Esophagus squamous epithelium (tissue), 5 donors: ENCODE measurements at places on chromosomes 4 and X.

- no peak for DNase-seq
Observed at GRCh38 chr4:17197070-17197469, 298.6 kb upstream of the LDB2 start.

DNA sequence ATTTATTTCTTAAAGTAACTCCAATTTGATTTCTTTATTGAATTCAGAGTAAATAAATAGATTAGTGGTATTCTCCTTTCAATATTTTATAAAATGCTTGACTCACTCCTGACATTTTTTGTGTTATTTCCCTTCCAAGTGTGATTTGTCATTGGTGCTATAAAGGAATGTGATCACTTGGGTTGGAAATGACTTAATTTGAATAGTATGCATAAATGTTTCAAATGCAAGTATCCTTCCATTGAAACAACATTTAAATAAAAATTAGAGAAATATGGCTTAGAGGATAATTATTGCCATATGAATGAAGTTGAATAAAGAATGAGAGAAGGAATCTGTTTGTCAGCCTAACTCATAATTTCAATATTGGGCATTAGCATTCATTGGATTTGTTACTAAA is 182.7 kb downstream of the PABPC4L start:
- no peak for DNase-seq

GRCh38 chrX:6244666-6245065 is 16.0 kb upstream of the NLGN4X start:
- DNase-seq, result no peak

- no peak for DNase-seq
Observed at GRCh38 chr4:73687421-73687820, 52.9 kb upstream of the CXCL8 start.

DNA sequence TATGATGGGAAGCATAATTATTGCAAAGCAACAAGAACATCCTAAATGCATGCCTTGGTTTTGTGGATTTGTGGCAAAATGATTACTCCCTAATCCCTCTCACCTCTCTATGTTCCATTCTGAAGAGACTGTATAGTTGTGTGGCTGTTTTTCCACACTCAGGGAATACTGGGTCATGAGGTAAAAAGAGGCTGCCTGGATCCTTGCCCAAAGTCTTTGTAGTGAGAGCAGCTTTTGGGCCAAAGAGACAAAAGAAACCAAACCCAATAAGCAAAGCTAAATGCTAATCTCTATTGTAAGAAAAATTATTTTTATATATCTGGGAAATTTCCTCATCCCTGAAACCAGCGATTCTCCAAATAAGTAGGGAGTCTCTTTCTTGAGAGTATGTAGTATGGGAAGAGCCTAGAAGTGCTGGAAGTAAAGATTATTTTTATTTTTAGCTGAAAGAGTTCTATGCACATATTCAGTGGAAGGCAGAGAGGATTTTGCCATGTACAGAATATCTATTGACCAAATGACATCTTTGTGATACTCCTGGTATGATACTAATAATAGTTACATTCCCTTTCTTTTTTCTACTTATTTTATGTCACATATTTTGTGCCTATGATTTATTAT is 24.9 kb upstream of the SULT1B1 start:
- DNase-seq, result no peak

DNA sequence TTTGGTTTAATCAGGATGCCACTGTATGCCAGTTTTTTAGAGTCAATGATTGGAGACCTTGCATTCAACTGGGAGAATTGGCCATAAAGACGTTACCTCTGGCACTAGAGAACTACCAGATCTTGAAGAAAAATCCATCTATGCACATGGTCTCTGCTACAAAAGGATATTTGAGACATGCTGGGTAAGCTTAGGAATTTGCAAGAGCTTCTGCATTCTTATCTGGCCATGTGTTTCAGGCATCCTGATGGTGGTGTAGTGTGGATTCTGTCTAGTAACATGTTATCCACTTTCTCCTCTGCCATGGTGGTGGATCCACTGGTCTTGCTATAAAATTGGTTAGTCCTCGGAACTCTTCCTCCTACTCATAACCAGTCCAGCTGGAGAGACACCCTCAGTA is 185.3 kb upstream of the WDFY3 start:
- no peak for DNase-seq

DNA sequence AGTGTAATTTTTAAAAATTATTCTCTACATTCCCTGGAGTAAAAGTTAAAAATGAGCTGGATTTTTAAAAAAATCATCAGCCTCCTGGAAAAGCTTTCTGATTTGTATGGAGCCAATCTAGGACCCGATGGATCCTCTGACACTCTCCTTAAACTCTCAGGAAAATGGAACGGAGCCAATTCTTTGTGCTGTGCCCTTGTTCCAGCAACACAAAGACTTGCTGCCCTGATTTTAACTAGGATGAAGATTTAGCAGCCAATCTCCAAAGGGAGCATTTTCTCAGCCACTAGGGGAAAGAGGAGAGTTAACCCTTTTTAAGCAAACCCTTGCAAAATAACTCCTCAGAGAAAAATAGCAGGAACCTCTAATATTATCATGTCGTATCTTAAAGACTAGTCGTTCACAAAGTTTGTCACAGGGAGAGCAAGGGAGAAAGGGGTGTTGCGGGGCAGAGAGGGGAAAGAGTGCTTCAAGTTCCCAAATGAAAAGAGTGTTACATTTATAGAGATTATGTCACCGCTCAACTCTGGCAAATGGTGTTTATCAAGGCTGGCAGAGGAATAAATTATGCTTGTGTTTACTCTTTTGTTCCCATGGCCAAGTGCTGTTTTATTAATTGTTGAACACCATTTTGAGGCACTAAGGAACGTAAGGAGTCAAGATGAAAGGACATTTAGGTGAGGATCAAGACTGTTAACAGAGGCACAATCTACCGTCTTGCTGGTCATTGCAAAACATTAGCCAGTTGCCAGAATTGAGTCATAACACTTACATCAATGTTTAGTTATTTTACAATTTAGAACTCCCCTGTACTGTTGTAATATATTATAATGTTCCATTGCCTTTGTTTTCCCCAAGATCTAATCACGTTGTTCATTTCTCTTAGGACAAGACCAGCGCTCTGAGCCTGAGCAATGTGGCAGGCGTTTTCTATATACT is 250.7 kb downstream of the THOC2 start:
- no peak for DNase-seq

DNA sequence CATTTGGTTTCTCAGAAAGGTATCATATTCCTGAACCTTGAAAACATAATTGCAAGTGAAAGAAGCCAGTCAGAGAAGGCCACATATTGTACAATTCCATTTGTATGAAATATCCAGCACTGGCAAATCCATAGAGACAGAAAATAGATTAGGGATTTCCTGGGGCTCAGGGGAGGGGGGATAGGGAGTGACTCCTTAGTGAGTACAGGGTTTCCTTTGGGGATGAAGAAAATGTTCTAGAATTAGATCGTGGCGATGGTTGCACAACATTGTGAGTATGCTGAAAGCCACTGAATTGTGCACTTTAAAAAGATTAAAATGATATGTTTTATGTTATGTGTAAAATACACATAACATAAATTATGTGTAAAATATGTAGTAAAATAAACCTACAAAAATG is 10.3 kb downstream of the XPNPEP2 start:
- DNase-seq, result no peak

DNA sequence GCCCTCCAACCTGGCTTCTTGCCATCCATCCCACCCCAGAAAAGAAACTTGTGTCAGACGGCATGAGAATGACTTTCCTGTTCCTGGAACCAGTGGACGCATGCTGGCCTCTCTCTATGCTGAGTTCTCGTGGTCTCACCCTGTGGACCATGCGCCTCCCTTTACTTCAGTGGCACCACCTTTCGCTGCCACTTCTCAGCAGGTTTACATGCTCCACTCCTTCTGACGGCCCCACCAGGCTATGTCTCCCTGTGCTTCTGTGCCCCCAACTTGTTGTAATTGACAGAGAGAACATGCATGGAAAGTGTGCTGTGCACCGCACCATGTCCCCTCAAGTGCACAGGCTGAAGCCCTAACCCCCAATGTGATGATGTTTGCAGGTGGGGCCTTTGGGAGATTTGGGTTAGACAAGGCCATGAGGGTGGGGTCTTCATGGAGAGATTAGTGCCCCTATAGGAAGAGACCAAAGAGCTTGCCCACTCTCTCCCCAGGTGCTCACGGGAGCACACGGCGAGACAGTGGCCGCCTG is 3.1 kb upstream of the PPP2R2C start:
- DNase-seq, result no peak

DNA sequence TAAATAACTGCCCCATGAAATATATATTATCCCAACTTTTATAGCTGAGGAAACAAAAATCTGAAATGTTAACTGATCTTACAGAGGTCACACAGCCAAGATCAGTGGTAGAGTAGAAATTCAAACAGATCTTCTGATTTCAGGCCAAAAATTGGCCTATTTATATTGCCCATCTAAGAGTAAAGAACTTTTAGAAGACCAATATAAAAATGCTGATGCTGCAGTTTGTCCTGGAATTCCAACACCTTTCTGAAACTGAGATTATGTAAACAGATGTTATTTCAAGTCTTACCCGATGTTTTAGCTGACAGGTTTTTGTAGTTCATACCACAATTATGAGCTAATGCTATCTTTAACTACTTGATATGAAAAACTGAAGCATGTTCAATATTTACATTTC is 51.1 kb downstream of the SPANXN3 start:
- DNase-seq, result no peak

- peak; percentile 6 for DNase-seq
Observed at GRCh38 chr4:87219632-87220093, 755 bp downstream of the KLHL8 start.

GRCh38 chrX:114999906-115000305 is 17.5 kb downstream of the IL13RA2 start:
- DNase-seq, result no peak

- DNase-seq, result no peak
Observed at GRCh38 chr4:84051089-84051488, 448.0 kb downstream of the NKX6-1 start.

- DNase-seq, result no peak
Observed at GRCh38 chrX:136291824-136292223, 8.9 kb upstream of the ADGRG4 start.

DNA sequence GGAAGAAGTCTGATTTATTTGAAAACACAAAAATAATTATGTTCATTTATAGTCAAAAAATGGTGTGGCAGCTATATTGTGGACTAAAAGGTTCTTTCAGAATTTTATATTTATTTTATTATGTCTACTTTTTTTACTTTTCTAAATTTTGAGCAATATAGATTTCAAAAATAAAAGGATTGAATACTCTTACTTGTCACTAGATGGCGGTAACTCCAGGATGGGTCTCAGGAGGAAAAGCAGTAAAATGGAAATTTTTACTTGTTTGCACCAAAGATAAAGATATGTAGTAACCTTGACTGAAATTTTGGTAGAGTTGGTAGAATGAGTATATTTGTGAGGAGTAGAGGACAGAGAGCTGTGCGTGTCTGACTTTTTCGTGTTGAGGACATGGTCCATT is 14.5 kb upstream of the DACH2 start:
- no peak for DNase-seq

- DNase-seq, result no peak
Observed at GRCh38 chrX:11509786-11510185, 155.9 kb downstream of the ARHGAP6 start.

DNA sequence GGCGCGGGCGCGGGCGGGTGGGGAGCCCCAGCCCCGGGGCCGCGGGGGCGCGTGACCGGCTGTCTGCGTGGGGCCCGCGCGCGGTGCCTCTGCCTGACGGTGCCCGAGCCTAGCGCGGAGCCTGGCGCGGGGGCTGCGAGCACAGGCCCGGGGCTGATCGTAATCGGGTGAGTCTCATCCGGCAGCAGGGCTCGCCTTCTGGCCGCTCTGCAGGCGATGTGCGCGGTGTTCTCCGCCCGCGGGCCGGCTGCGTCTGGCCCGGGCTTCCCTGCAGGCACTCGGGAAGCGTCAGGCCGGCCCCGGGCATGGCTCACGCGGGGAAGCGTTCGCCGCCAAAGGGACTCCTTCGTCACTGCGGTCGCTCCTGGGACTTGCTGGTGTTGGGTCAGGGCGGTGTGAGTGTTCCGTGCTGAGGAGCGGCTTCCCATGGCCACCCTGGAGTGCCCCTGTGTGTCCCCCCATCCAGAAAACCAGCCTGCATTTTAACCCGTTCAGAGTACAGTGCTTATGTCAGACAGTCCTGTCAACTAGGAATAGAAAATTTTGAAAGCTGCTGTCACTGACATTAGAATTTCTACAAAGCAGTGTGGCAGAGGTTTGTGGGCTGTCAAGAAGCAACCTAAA is 40.6 kb downstream of the FAM149A start:
- DNase-seq, result no peak

DNA sequence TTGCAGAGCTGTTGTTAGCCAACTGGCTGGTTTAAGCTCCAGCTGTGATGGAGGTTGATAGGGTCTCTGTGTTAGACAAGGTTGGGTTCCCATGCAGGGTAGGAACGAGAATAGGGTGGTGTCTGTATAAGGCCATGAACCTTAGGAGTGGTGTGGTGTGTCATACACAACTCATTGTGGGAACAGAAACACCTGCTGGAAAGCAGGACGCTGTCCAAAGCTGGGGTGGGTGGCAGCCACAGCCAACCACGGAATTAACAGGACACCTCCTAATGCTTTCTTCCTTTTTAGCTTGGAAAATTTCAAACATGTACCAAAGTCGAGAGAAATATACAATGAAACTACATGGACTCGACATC is 94.4 kb downstream of the ARHGAP10 start:
- DNase-seq, result no peak

DNA sequence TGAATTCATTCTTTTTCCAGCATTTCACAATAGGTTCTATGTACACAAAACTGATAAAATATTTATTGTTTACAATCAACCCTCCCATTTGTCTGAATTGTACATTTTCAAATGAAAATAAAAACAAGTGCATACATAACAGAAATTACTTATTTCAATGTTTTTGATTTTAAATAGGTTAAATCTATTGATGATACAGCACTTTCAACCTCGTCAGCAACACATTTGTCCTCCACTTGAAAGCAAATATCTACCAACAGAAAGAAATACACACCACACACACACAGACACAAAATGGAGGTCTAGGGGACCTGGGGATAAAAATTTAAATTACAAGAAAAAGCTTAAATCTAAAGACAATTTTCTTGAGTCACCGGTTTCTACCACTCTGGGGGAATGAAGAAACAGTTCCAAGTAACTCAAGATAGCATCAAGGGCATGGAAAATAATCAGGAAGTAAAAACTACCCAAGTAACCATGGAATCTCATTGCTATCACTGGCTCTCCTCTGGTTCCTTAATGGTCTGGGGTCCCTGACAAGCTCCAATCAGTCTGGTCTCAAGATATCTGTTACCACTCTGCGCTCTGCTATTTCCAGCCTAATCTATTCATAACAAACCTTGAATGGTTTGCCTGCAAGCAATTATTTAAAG is 27.6 kb downstream of the ANKRD17 start:
- no peak for DNase-seq

GRCh38 chr4:180650273-180650672 is 1592.9 kb upstream of the TENM3 start:
- no peak for DNase-seq

GRCh38 chr4:110636171-110636679 is 13.3 kb upstream of the PITX2 start:
- no peak for DNase-seq

DNA sequence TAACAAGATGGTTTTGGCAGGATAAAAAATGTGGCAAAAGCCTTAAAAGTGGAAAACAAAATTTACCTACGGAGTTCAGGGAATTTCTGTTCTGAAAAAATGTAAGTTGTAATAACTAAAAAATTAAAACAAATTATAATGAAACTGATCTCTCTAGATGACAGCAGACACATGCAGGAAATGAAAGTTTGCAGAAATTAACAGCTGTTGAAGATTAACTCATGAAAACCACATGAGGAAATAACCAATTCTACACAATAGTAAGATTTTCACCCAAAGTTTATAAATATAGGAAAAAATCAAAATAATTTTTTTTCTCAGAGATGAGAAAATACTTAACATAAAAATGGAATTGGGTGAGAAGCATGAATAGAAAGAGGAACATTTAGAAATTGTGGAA is 47.5 kb upstream of the UGT2B15 start:
- DNase-seq, result no peak

- DNase-seq, result no peak
Observed at GRCh38 chr4:112951362-112952312, 97.8 kb upstream of the ANK2 start.
